Activated CD8-positive, alpha-beta T cell treated with anti-CD3 and anti-CD28 coated beads for 36 hours (primary cell): ENCODE measurements at places on chromosomes 7 and 10. TPM values are rescaled to one million over a fixed set of nuclear protein-coding genes. Genes with fewer than 3 reads are reported as not detected.

TFEC gene
- total RNA-seq: not detected

HKDC1 gene
- total RNA-seq: 0.40 TPM

OR2A5 gene
- total RNA-seq: not detected

GPR146 gene
- total RNA-seq: 5.6 TPM

RHOBTB1 gene
- 0.74 TPM for total RNA-seq

CALML5 gene
- not detected for total RNA-seq

CPEB3 gene
- 2.2 TPM for total RNA-seq
